ENCODE measurements at places on chromosomes 7 and 10. TPM values are rescaled to one million over a fixed set of nuclear protein-coding genes. Genes with fewer than 3 reads are reported as not detected.

PLOD3 gene
- total RNA-seq, result 59.7 TPM

NEUROD6 gene
- total RNA-seq, result not detected

DNA sequence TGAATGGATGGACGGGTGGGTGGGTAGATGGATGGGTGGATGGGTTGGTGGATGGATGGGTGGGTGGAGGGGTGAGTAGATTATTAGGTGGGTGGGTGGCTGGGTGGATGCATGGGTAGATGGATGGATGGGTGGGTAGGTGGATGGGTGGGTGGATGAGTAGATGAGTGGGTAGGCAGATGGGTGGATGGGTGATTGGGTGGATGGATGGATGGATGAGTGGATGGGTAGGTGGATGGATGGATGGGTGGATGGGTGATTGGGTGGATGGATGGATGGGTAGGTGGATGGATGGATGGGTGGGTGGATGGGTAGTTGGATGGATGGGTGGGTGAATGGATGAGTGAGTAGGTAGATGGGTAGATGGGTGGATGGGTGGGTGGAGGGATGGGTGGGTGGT lies 59.6 kb upstream of the ADGRA1 start:
- H3K4me1 ChIP-seq, result no peaks in the 10 kb centered on the region
- H3K27ac ChIP-seq, result no peak overlapping the region
- no peak overlapping the region for H3K4me3 ChIP-seq
- H3K27me3 ChIP-seq, result no peaks in the 10 kb centered on the region
- no peak for DNase-seq

C10orf105 gene
- total RNA-seq, result not detected

- H3K36me3 ChIP-seq, result no peaks in the 10 kb centered on the region
- DNase-seq, result peak; percentile 20
- no peak overlapping the region for H3K27ac ChIP-seq
- no peaks in the 10 kb centered on the region for H3K27me3 ChIP-seq
- H3K4me3 ChIP-seq, result no peak overlapping the region
Observed at GRCh38 chr10:32795598-32796183, 162.3 kb downstream of the ITGB1 start.

DNA sequence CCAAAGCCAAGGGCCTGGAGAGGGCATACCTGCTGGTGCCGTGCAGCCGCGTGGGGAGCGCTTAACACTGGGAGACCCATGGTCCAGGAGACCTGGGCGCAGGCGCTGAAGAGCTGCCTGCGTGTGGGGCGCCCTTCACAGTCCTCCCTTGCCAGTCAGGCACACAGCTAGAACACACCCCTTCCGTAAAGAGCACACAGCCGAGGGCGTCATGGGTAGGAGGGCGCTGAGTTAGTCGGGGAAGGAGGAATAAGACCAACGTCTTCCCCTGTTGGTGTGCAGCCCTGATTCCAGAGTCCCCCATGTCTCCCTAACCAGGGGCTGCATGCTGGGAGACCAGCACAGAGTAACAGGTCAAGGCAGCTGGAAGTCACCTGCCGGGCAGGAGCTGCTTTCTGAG lies 273.9 kb downstream of the USP6NL start:
- no peak overlapping the region for H3K4me3 ChIP-seq
- peaks cover 5% of the 10 kb centered on the region for H3K36me3 ChIP-seq
- peaks cover 16% of the 10 kb centered on the region for H3K4me1 ChIP-seq
- no peak for DNase-seq
- no peaks in the 10 kb centered on the region for H3K27me3 ChIP-seq

DNA sequence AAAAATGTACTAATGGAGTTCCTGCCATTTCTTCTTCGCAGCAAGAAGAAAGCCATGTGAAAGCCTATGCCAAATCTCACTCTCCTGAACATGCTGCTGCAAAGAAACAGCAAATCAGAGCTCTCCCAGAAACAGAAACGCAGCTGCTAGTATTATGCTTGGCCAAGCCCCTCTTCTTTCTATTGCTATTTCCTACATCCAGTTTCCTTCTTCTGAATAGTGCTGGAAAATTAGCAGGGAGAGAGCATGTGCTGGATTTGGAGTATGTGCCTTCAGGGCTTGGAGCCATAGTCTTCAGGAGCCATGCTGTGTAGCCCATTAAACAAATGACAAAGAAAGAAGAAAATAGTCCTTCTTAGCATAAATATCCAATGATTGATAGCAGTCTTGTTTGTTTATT lies 852.0 kb upstream of the PHF14 start:
- no peaks in the 10 kb centered on the region for H3K27me3 ChIP-seq
- no peak overlapping the region for H3K4me3 ChIP-seq
- H3K4me1 ChIP-seq, result no peaks in the 10 kb centered on the region
- DNase-seq, result peak; percentile 13
- H3K27ac ChIP-seq, result no peak overlapping the region

CEP41 gene
- total RNA-seq, result 39.9 TPM

SPDYE1 gene
- total RNA-seq, result not detected

DNA sequence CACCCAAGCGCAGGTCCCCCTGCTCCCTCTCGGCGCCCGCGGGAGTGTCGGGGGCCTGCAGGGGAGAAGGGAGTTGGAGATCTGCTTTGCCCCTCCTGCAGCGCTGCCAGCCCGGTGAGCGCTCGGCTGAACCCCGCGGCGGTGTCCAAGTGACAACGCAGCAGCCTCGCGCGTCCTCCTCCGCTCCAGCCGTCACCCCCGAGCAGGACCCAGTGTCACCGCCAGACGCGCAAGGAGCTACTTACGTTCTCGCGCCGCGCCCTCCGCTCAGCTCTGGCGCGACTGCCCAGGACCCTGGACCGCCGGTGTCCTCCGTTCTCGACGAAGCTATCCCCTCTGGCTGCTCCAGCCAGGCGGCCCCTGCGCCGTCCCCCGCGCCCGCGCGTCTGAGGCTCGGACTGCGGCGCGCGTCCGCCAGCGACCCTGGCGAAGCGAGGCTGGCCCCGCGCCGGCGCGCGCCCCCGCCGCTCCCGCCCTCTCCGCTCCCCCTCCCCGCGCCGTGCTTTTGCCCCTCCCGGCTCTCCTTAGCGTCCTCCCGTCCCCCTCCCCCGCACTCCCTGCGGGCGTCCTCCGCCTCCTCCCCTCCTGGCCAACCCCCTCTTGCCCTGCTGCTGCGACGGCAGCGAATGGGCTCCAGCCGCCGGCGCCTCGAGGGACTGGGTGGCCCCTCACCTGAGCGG lies at the start of gene NRCAM:
NRCAM (minus strand) TSS at position 439 of the 680 bp plus-strand sequence. CDS start 216,372 bp downstream, outside the sequence.
- no peaks in the 10 kb centered on the region for H3K27me3 ChIP-seq
- H3K4me1 ChIP-seq, result no peaks in the 10 kb centered on the region
- peak within 1 kb of the TSS; percentile 75 for H3K4me3 ChIP-seq
- H3K36me3 ChIP-seq, result no peaks in the 10 kb centered on the region
- DNase-seq, result peak; percentile 90
- peak within 1 kb of the TSS; percentile 45 for H3K27ac ChIP-seq

GTPBP10 gene
- 25.1 TPM for total RNA-seq

DNA sequence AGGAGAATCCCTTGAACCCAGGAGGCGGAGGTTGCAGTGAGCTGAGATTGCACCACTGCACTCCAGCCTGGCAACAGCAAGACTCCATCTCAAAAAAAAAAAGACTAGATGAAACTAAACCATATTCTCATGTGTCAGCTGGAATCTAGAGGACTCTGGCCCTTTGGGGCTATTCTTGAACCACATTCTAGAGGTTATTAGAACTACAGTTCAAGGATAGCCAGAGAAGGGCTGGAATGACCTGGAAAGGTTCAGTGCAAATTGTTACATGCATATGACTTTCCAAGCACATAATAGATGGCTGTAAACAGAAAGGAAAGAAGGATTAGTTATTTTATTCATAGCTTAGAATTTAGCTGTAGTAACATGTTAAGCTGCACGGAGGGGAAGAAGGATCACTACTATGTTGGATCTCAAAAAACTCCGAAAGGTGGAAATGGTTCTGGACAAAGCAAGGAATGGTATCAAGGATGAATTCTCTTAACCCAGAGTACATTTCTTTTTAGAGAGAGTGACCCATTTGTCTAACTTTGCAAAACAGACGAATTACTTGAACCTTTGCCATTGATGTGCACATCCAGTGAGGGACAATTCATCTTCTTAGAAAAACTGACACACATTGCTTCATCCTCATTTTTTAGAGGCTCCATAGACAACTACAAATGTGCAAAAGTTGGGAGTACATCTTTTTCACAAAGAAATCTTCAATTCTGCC lies 124.0 kb upstream of the SAMD8 start:
- no peak overlapping the region for H3K27ac ChIP-seq
- no peak for DNase-seq
- no peaks in the 10 kb centered on the region for H3K27me3 ChIP-seq
- H3K4me1 ChIP-seq, result peaks cover 3% of the 10 kb centered on the region
- no peak overlapping the region for H3K4me3 ChIP-seq

DNA sequence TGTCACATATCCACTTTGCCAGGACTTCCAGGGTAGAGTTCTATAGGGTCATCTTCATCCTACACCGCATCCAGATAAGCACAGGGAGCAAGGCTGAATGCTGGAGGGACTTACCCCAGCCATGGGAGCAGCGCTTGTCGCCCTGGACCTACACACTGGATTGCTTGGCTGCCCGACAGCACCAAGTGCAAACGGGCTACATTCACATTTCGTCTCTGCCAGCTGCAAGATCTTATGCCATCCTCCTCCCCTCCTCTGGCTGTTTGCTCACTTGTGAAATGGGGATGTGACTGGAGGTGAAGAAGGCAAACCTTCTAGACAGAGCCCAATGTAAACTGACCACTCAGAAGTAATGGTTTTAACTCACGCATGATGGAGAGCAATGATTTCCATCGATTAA lies 1.0 kb downstream of the DDC start:
- 0 out of 2 replicates have a peak, but pooled peaks cover 2% of the 10 kb centered on the region for H3K27me3 ChIP-seq
- H3K4me3 ChIP-seq, result no peak overlapping the region
- no peak overlapping the region for H3K27ac ChIP-seq
- no peaks in the 10 kb centered on the region for H3K4me1 ChIP-seq
- no peaks in the 10 kb centered on the region for H3K36me3 ChIP-seq

COL28A1 gene
- 0.02 TPM for total RNA-seq

CYP26A1 gene
- total RNA-seq, result not detected

DNA sequence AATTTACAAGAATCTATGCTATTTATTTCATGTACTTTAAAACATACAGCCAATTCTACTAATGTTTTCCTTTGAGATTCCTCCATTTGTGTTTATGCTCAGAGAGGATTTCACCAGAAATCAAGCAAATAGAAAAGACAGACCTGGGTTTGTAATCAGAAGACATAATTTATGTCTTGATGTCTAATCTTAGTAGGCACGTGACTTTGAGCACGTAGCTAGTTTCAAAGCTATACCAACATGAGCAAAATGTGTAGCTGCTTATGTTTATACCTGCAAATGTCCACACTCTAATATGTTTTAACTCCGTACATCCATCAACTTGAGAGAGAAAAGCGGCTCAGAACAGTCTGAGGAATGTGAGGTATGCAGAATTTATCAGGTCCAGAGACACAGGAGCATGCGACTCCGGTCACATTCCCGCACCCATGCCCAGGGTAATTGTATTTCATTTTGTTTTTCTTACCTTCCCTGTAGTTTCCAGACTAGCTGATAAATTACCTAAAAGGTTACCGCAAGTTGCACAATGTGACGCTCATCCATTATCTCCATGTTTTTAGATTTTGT lies 40.0 kb downstream of the SVOPL start:
- H3K4me3 ChIP-seq, result no peak overlapping the region
- H3K4me1 ChIP-seq, result no peaks in the 10 kb centered on the region
- DNase-seq, result no peak
- no peaks in the 10 kb centered on the region for H3K36me3 ChIP-seq
- no peak overlapping the region for H3K27ac ChIP-seq

DNA sequence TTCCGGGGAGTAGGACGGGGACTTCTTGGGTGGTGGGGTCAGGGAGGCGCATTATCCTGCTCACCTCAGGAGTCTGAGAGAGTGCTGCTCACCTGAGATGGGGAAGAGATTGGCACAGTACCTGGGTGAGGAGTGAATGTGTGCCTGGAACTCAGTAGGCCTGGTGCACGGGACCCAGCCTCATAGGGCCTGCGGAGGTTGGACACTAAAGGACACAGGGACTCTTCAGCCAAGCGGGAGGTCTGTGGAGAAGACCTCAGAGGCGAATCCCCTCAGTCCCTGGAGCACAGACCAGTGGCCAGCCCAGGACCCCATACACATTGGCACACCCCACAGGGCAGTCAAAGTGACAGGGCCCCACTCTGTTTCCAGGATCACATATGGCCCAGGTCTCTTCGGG lies 73.2 kb downstream of the OAT start:
- H3K4me1 ChIP-seq, result peaks cover 8% of the 10 kb centered on the region
- DNase-seq, result no peak
- H3K4me3 ChIP-seq, result no peak overlapping the region

PRRT4 gene
- 3.2 TPM for total RNA-seq

- peak overlapping the region; percentile 22 for H3K4me3 ChIP-seq
- H3K27ac ChIP-seq, result peak overlapping the region; percentile 24
- peaks cover 16% of the 10 kb centered on the region for H3K4me1 ChIP-seq
- H3K36me3 ChIP-seq, result no peaks in the 10 kb centered on the region
- no peak for DNase-seq
Observed at GRCh38 chr7:13017881-13018280, 330.4 kb downstream of the ARL4A start.

TAS2R5 gene
- total RNA-seq, result 0.18 TPM

GNG11 gene
- 12.5 TPM for total RNA-seq

DNA sequence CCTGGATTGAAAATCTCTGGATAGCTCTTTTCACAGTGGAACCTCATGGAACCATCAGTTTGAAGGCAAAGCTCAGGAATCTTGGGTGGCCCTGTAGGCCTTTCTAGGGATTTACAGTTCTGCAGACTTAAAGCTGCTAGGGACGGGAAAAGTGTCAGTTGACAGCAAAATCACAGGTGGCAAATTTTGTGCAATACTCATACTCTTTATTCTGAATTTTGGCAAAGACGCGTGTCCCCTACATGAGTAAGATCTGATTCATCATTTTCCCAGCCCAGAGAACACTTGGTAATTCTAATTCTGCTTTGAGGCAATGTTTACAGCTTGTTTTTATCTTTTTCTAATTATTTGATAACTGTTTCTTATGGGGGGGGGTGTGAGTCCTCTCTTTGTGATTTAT lies 3.6 kb downstream of the LRRC17 start:
- H3K36me3 ChIP-seq, result no peaks in the 10 kb centered on the region
- peak overlapping the region; percentile 88 for H3K27ac ChIP-seq
- H3K4me3 ChIP-seq, result peak overlapping the region; percentile 7
- peak; percentile 88 for DNase-seq
- H3K4me1 ChIP-seq, result peaks cover 56% of the 10 kb centered on the region

- H3K27ac ChIP-seq, result no peak overlapping the region
- no peaks in the 10 kb centered on the region for H3K36me3 ChIP-seq
- DNase-seq, result peak; percentile 30
- no peak overlapping the region for H3K4me3 ChIP-seq
Observed at GRCh38 chr10:63977329-63977923, 456.2 kb downstream of the REEP3 start.

GLCCI1 gene
- total RNA-seq, result 9.1 TPM

- no peak for DNase-seq
- no peaks in the 10 kb centered on the region for H3K27me3 ChIP-seq
- no peaks in the 10 kb centered on the region for H3K4me1 ChIP-seq
- H3K4me3 ChIP-seq, result no peak overlapping the region
Observed at GRCh38 chr7:129041142-129042085, 13.5 kb downstream of the TNPO3 start.

GRCh38 chr7:69095649-69096048 lies 502.6 kb upstream of the AUTS2 start:
- H3K27me3 ChIP-seq, result no peaks in the 10 kb centered on the region
- no peaks in the 10 kb centered on the region for H3K4me1 ChIP-seq
- H3K4me3 ChIP-seq, result no peak overlapping the region
- H3K27ac ChIP-seq, result no peak overlapping the region

- no peaks in the 10 kb centered on the region for H3K4me1 ChIP-seq
- no peak for DNase-seq
- H3K36me3 ChIP-seq, result no peaks in the 10 kb centered on the region
- H3K27me3 ChIP-seq, result no peaks in the 10 kb centered on the region
- H3K4me3 ChIP-seq, result no peak overlapping the region
- no peak overlapping the region for H3K27ac ChIP-seq
Observed at GRCh38 chr10:124183617-124184016, 90.2 kb upstream of the CHST15 start.
